ENCODE measurements at places on chromosomes 5 and 9. TPM values are rescaled to one million over a fixed set of nuclear protein-coding genes. Genes with fewer than 3 reads are reported as not detected.

Gene TAF11L13
- not detected for polyA plus RNA-seq

Gene RNF224
- not detected for polyA plus RNA-seq

Gene ALG2
- 23.6 TPM for polyA plus RNA-seq

Gene ALDH1A1
- polyA plus RNA-seq, result 14.3 TPM

Gene GLDC
- not detected for polyA plus RNA-seq

Gene ITGA2
- not detected for polyA plus RNA-seq

Gene PDGFRB
- 0.20 TPM for polyA plus RNA-seq

Gene PCDHB14
- polyA plus RNA-seq, result not detected

Gene IFNA2
- polyA plus RNA-seq, result not detected

Gene NR5A1
- 0.03 TPM for polyA plus RNA-seq

Gene CDC23
- polyA plus RNA-seq, result 4.3 TPM

Gene TEX48
- polyA plus RNA-seq, result not detected

Gene PHF24
- 0.04 TPM for polyA plus RNA-seq

Gene TAL2
- polyA plus RNA-seq, result not detected

Gene FBP2
- polyA plus RNA-seq, result not detected
